Activated CD8-positive, alpha-beta T cell treated with anti-CD3 and anti-CD28 coated beads, Interleukin-2, amount 10 ng/mL, durations not matched to agents 7 days and 5 days (primary cell): ENCODE measurements at places on chromosomes 7 and 10. TPM values are rescaled to one million over a fixed set of nuclear protein-coding genes. Genes with fewer than 3 reads are reported as not detected.
A peak's percentile ranks its signal among the peaks of the same experiment; 100 is the strongest.

- no peak overlapping the region for H3K4me3 ChIP-seq
- no peak for DNase-seq
- no peak overlapping the region for H3K27ac ChIP-seq
- H3K27me3 ChIP-seq, result no peaks in the 10 kb centered on the region
These were observed 21.0 kb downstream of the ASB13 start for GRCh38 chr10:5645375-5645774.

DNA sequence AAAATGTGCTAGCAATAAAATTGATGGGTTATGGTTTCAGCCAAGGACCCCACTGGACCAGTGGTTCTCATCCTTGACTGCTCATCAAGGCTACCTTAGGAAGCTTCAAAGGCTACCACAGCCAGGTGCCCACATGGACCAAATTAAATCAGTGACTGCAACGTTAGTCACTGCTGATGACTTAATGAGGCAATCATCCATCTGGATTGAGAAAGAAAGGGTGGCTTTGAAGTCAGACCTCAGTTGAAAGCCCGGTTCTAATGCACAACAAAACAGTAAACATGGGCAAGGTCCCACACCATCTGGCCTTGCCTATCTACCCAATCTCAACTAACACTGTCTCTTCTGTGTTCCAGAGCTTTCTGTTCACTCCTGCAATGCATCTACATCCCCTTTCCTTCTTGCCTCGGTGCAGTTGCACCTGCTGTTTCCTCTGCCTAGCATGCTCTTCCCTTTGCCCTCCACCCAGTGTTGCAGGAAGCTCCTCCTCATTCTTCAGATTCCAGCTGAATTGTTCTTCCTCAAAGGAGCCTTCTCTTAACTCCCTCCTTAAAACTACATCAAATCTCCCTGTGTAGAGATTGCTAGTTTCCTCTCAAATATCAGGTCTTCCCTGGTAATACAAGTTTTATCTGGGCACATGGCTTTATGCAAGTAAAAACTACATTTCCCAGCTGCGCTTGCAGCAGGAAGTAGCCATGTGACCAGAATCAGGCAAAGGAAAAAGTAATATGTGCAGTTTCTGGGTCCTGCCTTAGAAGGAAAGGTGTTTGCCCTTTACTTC is 10.3 kb upstream of the KCNK18 start:
- no peaks in the 10 kb centered on the region for H3K36me3 ChIP-seq
- H3K4me3 ChIP-seq, result no peak overlapping the region

DNA sequence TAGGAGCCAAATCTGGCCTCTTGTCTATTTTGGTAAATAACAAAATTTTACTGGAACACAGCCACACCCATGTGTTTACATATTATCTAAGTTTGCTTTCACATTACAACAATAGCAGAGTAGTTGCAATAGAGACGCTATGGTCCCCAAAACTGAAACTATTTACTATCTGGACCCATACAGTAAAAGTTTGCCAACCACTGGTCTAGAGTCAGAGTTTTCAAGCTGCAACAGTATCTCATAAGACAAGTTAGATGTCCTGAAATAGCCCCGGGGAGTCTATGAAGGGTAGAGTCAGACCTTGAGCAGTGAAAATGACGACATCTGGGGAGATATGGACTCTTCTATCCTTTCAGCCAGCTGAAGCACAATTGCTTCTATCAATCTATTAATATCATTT is 74.2 kb downstream of the CTNNA3 start:
- no peaks in the 10 kb centered on the region for H3K4me1 ChIP-seq
- H3K27me3 ChIP-seq, result peaks cover 21% of the 10 kb centered on the region
- H3K36me3 ChIP-seq, result no peaks in the 10 kb centered on the region
- no peak for DNase-seq
- no peak overlapping the region for H3K27ac ChIP-seq

GRCh38 chr7:44959433-44959951 is 19.3 kb downstream of the MYO1G start:
- peaks cover 24% of the 10 kb centered on the region for H3K4me1 ChIP-seq
- DNase-seq, result peak; percentile 64
- H3K4me3 ChIP-seq, result no peak overlapping the region
- peak overlapping the region; percentile 65 for H3K27ac ChIP-seq
- H3K27me3 ChIP-seq, result peaks cover 6% of the 10 kb centered on the region
- H3K36me3 ChIP-seq, result peaks cover 22% of the 10 kb centered on the region

GRCh38 chr10:123515661-123516060 is 150.5 kb upstream of the GPR26 start:
- H3K4me3 ChIP-seq, result no peak overlapping the region
- H3K4me1 ChIP-seq, result no peaks in the 10 kb centered on the region
- no peaks in the 10 kb centered on the region for H3K36me3 ChIP-seq
- no peak overlapping the region for H3K27ac ChIP-seq
- no peaks in the 10 kb centered on the region for H3K27me3 ChIP-seq
- no peak for DNase-seq

Gene GJD4
- not detected for total RNA-seq

Gene TMEM130
- not detected for total RNA-seq

- H3K36me3 ChIP-seq, result no peaks in the 10 kb centered on the region
- DNase-seq, result no peak
- H3K4me1 ChIP-seq, result peaks cover 11% of the 10 kb centered on the region
These were observed at the start of gene SFRP5 for GRCh38 chr10:97771913-97772823. Gene SFRP5 (minus strand): TSS chr10:97771999. CDS start chr10:97771833, 166 bp downstream.

- H3K27ac ChIP-seq, result no peak overlapping the region
- H3K4me3 ChIP-seq, result no peak overlapping the region
- no peak for DNase-seq
These were observed 5.8 kb upstream of the SMARCD3 start for GRCh38 chr7:151254316-151254715.

DNA sequence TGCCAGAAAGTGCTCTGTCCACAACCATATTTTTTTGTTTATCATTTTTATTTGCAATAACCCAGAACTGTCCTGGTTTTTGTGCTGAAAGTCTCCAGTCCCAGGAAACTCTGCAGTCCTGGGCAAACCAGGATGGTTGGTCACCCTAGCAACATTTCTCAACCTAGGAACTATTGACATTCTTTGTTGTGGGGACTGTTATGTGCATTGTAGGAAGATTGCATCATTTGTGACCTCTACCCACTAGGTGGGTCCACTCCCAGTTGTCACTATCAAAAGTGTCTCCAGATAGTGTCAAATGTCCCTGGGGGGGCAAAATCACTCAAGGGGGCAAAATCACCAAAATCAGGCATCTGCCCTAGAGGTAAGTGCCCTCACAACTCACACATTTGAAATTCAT is 14.0 kb upstream of the SRI start:
- peaks cover 4% of the 10 kb centered on the region for H3K4me1 ChIP-seq
- no peak overlapping the region for H3K27ac ChIP-seq
- H3K27me3 ChIP-seq, result peaks cover 27% of the 10 kb centered on the region
- no peak overlapping the region for H3K4me3 ChIP-seq

- peaks cover 19% of the 10 kb centered on the region for H3K4me1 ChIP-seq
- no peak overlapping the region for H3K4me3 ChIP-seq
- no peak for DNase-seq
These were observed 93.4 kb downstream of the AVL9 start for GRCh38 chr7:32588657-32589056.

Gene NPFFR1
- not detected for total RNA-seq

Gene AKR1C8
- total RNA-seq, result not detected

- no peaks in the 10 kb centered on the region for H3K27me3 ChIP-seq
- no peak overlapping the region for H3K4me3 ChIP-seq
- no peaks in the 10 kb centered on the region for H3K36me3 ChIP-seq
- H3K27ac ChIP-seq, result no peak overlapping the region
- DNase-seq, result no peak
- no peaks in the 10 kb centered on the region for H3K4me1 ChIP-seq
These were observed 94.4 kb upstream of the KIAA1217 start for GRCh38 chr10:24114556-24114955.

DNA sequence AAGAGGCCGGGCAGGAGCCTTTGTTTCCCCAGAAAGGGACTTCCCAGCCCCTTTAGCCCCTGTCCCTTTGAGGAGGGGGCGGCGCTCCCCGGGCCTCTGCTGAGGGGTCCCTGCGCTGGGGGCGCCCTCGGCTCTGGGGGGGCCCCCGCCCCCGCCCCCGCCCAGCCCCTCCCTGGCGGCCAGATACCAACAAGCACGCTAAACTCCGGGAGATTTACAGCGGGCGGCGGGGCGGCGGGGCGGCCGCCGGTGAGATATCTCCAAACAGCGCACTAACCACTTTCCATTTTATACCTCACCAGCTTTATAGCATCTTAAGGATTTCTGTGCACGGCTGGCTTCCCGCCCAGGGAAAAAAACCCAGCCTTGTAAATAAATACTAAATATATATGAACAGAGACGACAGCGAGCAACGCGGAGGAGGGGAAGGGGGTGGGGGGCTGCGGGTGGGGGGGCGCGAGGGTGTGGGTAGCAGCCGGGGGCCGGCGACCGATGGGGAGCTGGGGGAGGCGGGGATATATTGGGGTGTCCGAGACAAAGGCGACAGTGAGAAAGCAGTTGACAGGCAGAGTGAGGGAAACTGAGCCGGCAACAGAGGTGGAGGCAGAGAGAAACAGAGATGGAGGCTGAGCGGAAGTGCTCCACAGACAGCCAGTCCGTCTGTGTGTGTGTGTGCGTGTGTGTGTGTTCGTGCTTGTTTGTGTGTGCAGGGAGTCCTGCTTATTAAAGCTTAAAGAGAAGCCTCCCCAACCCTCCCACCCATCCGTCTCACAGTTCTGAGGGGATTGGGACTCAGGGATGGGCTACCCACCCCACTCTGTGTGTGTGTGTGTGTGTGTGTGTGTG is 85.8 kb downstream of the HIF1AN start:
- H3K4me3 ChIP-seq, result peak overlapping the region; percentile 26
- H3K27ac ChIP-seq, result no peak overlapping the region
- no peaks in the 10 kb centered on the region for H3K4me1 ChIP-seq
- H3K36me3 ChIP-seq, result no peaks in the 10 kb centered on the region
- H3K27me3 ChIP-seq, result peaks cover 58% of the 10 kb centered on the region
- DNase-seq, result peak; percentile 59

- DNase-seq, result no peak
- H3K4me3 ChIP-seq, result no peak overlapping the region
- no peaks in the 10 kb centered on the region for H3K4me1 ChIP-seq
- H3K27me3 ChIP-seq, result no peaks in the 10 kb centered on the region
These were observed 48.7 kb upstream of the MAGI2 start for GRCh38 chr7:79502151-79502550.

GRCh38 chr10:93300288-93300917 is 181.7 kb downstream of the MYOF start:
- no peak for DNase-seq
- no peaks in the 10 kb centered on the region for H3K36me3 ChIP-seq
- H3K27ac ChIP-seq, result no peak overlapping the region
- H3K4me1 ChIP-seq, result no peaks in the 10 kb centered on the region

- H3K4me1 ChIP-seq, result no peaks in the 10 kb centered on the region
- H3K4me3 ChIP-seq, result no peak overlapping the region
- H3K27me3 ChIP-seq, result no peaks in the 10 kb centered on the region
- no peaks in the 10 kb centered on the region for H3K36me3 ChIP-seq
- H3K27ac ChIP-seq, result no peak overlapping the region
- no peak for DNase-seq
These were observed 42.8 kb upstream of the RABGEF1 start for GRCh38 chr7:66697449-66698438.

GRCh38 chr7:28376634-28377033 is 35.7 kb upstream of the CREB5 start:
- no peak overlapping the region for H3K27ac ChIP-seq
- H3K4me1 ChIP-seq, result no peaks in the 10 kb centered on the region
- no peaks in the 10 kb centered on the region for H3K36me3 ChIP-seq
- no peak for DNase-seq

- peak overlapping the region; percentile 4 for H3K4me3 ChIP-seq
- DNase-seq, result peak; percentile 85
- peak overlapping the region; percentile 77 for H3K27ac ChIP-seq
- H3K27me3 ChIP-seq, result no peaks in the 10 kb centered on the region
- H3K4me1 ChIP-seq, result peaks cover 18% of the 10 kb centered on the region
These were observed 77.8 kb upstream of the ATP6V0A4 start for GRCh38 chr7:138875794-138876193.

Gene GRB10
- 6.3 TPM for total RNA-seq

Gene SPDYE9
- total RNA-seq, result not detected

- no peak overlapping the region for H3K4me3 ChIP-seq
- H3K36me3 ChIP-seq, result peaks cover 6% of the 10 kb centered on the region
- no peaks in the 10 kb centered on the region for H3K27me3 ChIP-seq
- H3K4me1 ChIP-seq, result no peaks in the 10 kb centered on the region
- DNase-seq, result no peak
- no peak overlapping the region for H3K27ac ChIP-seq
These were observed 28.6 kb downstream of the CDK1 start for GRCh38 chr10:60806921-60807320.

DNA sequence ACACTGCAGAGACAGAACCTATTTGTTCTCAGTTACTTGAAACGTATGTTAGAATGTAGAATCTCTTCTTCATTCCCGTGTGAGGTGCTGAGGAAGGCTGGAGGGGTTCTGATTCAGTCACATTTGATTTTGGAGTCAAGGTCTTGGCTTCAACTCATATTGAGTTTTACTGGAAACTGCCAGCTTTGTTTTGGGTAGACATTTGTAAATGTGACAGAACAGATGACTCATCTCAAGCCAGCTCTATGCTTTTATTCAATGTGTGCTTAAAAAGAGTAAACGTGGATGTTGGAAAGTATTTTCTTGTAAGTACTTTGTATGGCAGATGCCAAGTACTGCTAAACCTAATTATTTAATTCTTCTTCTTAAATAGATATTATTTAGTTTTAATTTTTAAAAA is 780.8 kb upstream of the C7orf33 start:
- H3K4me1 ChIP-seq, result no peaks in the 10 kb centered on the region
- no peak for DNase-seq
- no peaks in the 10 kb centered on the region for H3K27me3 ChIP-seq
- H3K4me3 ChIP-seq, result no peak overlapping the region
- no peaks in the 10 kb centered on the region for H3K36me3 ChIP-seq

Gene OR6B1
- not detected for total RNA-seq

DNA sequence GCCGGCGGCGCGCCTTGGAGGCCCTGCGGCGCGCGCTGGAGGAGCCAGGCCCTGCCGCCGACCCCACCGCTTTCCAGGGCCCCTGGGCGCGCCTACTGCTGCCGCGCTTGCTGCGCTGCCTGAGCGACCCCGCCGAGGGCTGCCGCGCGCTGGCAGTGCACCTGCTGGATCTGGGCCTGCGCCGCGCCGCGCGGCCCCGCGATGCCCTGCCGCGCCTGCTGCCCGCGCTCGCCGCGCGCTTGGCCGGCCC is 280 bp downstream of the DNAAF5 start:
- no peaks in the 10 kb centered on the region for H3K27me3 ChIP-seq
- H3K36me3 ChIP-seq, result peaks cover 58% of the 10 kb centered on the region
- DNase-seq, result no peak
- H3K4me3 ChIP-seq, result no peak overlapping the region
- no peak overlapping the region for H3K27ac ChIP-seq

DNA sequence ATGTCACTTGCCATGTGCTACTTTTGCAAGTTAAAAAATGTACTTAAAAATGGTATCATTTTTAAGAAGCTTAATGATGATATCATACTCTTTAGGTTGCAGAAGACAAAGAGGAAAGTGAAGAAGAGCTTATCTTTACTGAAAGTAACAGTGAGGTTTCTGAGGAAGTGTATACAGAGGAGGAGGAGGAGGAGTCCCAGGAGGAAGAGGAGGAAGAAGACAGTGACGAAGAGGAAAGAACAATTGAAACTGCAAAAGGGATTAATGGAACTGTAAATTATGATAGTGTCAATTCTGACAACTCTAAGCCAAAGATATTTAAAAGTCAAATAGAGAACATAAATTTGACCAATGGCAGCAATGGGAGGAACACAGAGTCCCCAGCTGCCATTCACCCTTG is 6.1 kb downstream of the LMOD2 start:
- no peak for DNase-seq
- H3K4me1 ChIP-seq, result no peaks in the 10 kb centered on the region
- H3K4me3 ChIP-seq, result no peak overlapping the region
- H3K36me3 ChIP-seq, result no peaks in the 10 kb centered on the region

- H3K27me3 ChIP-seq, result no peaks in the 10 kb centered on the region
- peak overlapping the region; percentile 76 for H3K27ac ChIP-seq
- H3K4me3 ChIP-seq, result peak overlapping the region; percentile 71
- no peak for DNase-seq
- peaks cover 55% of the 10 kb centered on the region for H3K4me1 ChIP-seq
These were observed 45.5 kb upstream of the TARP start for GRCh38 chr7:38318803-38319416.
